ENCODE measurements at places on chromosomes 1 and 21. TPM values are rescaled to one million over a fixed set of nuclear protein-coding genes. Genes with fewer than 3 reads are reported as not detected.

- DNase-seq, result no peak
These were observed 66.7 kb downstream of the KCNJ6 start for GRCh38 chr21:37849506-37850102.

DNA sequence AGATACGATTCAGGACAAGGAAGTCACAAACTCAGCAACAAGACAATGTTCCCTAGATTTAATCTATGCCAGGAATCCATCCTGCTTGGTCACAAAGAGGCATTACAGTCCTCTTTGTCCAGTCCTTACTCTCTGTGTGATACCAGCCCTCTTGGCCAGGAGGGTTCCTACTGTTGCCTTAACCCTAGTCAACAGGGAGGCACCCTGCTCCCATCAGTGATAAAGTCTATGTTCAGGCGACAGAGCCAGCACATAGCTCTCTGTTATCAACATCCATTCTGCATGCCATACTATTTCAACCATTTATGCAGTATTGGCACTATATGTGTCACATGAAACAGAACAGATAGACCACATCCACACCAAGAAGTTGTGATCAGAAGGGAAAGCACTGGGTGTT, 4.4 kb upstream of the NPL start:
- DNase-seq, result no peak

- no peak for DNase-seq
These were observed 21.3 kb downstream of the VN1R5 start for GRCh38 chr1:247277191-247277590.

The CYP4Z1 gene
- not detected for total RNA-seq

- no peak for DNase-seq
These were observed 14.0 kb downstream of the LBR start for GRCh38 chr1:225413708-225414375.

DNA sequence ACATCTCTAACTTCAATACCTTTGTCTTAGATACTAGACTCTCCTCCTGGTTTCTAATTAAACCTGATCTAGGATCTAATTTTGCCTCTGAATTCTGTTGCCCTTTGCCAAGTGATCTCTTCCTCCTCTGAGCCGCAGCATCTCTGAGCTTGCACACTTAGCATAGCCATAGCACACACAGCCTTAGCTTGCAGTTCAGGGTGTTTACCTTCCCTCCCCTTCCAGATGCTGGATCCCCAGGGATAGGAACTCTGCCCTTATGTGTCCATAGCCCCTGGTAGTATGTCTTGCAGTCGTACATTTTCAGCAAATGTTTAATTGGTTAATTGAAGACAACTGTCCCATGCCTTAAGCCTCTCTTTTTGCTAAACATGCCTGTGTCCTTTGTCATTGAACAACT, 30.3 kb downstream of the SELL start:
- DNase-seq, result no peak
